ENCODE measurements at places on chromosomes 13 and 19. TPM values are rescaled to one million over a fixed set of nuclear protein-coding genes. Genes with fewer than 3 reads are reported as not detected.
A peak's percentile ranks its signal among the peaks of the same experiment; 100 is the strongest.

DNA sequence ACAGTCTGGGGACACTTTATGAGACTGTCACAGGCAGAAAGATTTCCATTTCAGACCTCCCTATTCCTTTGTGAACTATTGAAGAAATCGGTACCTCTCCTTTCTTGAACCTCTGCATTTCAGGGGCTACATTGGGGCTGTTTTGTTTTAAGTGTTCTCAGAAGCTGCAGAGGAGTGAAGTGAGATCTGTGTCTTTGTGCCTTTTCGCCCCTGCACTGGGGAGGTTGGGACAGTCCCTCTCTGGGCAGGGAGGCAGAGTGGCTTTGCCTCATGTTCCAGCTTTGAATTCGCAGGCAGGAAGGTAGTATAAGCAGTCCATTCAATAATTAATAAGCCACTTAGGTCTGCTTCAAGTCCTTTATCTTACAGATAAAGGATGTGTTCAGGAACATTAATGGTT, 9.5 kb upstream of the AMER2 start:
- H3K4me1 ChIP-seq, result no peaks in the 10 kb centered on the region
- no peak overlapping the region for H3K27ac ChIP-seq
- H3K27me3 ChIP-seq, result peaks cover 2% of the 10 kb centered on the region
- no peak overlapping the region for H3K4me3 ChIP-seq
- no peak for DNase-seq

The KIR2DL1 gene
- total RNA-seq, result 0.28 TPM

DNA sequence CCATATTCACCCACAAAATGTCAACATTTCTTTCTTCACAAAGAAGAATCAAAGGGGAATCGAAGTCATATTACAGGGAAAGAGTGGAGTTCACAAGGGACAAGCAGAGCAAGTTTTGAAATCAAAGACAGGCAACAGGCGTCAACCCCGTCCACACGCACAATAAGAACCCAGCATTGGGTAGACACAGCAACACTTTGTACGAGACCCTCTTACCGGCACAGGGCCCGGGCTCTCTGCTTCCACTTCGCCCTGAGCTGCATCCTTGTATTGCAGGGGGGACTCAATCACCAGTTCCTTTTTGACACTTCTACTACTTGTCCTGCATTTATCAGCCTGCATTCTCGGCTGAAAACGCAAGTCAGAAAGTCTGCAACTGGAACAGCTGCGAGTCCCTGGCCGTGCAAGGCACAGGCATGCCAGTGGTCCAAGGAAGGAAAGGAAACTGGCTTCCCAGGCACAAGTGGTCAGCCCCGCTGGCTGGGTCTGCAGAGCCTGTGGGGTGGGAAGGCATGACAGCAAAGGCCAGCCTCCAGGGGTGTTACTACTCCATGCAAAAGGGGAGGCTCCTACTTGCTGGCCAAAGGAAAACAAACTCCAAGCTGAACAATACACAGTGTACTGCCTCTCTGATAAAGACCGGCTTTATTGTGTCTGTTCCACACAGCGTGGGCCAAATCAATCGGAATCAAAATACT, at the start of gene DOCK9:
Gene DOCK9, minus strand, starts transcription at position 497 of the 698 bp plus-strand sequence. Its CDS starts 155 bp downstream, at position 342.
- no peak within 1 kb of the TSS for H3K27ac ChIP-seq
- no peaks in the 10 kb centered on the region for H3K27me3 ChIP-seq
- H3K4me3 ChIP-seq, result no peak within 1 kb of the TSS
- peaks cover 31% of the 10 kb centered on the region for H3K4me1 ChIP-seq
- no peaks in the 10 kb centered on the region for H3K36me3 ChIP-seq

DNA sequence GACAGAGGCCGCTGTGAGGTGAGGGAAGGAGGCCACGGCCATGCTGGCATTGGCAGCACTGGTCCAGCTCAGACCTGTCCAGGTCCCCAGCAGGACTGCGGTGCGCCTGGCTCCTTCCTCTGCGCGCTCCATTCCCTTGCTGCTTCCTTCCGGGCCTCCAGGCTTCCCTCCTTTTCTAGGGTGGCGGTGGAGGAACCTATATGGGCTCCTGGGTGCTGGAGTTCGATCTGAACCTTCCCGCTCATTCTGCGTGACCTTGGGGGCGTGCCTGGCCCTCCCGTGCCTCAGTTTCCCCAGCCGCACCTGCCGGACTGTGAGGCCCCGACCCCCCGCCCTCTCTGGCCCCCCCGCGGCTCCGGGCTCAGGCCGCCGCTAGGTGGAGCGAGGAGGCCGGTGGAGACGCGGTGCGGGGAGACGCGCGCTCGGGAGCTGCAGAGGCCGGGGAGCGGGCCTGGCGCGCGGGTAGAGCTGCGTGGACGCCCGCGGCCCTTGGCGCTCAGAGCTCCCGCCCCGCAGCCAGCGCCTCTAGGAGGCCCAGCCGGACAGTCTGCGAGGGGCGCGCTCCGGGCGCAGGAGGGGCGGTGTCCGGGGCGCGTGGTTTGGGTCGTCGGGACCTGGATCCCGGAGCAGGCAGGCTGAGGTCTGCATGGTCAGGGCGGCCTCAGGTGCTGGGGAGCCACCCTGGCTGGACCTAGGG, 29.9 kb downstream of the EFNA2 start:
- H3K4me1 ChIP-seq, result no peaks in the 10 kb centered on the region
- no peak overlapping the region for H3K27ac ChIP-seq
- H3K4me3 ChIP-seq, result no peak overlapping the region
- no peaks in the 10 kb centered on the region for H3K36me3 ChIP-seq

- no peak for DNase-seq
- no peaks in the 10 kb centered on the region for H3K36me3 ChIP-seq
- no peaks in the 10 kb centered on the region for H3K27me3 ChIP-seq
- no peaks in the 10 kb centered on the region for H3K4me1 ChIP-seq
Observed at GRCh38 chr13:25687471-25688225, 315.9 kb downstream of the ATP8A2 start.

- no peak overlapping the region for H3K4me3 ChIP-seq
- no peaks in the 10 kb centered on the region for H3K4me1 ChIP-seq
- H3K27ac ChIP-seq, result no peak overlapping the region
- no peaks in the 10 kb centered on the region for H3K27me3 ChIP-seq
- no peak for DNase-seq
Observed at GRCh38 chr13:35690581-35691207, 214.2 kb upstream of the MAB21L1 start.

DNA sequence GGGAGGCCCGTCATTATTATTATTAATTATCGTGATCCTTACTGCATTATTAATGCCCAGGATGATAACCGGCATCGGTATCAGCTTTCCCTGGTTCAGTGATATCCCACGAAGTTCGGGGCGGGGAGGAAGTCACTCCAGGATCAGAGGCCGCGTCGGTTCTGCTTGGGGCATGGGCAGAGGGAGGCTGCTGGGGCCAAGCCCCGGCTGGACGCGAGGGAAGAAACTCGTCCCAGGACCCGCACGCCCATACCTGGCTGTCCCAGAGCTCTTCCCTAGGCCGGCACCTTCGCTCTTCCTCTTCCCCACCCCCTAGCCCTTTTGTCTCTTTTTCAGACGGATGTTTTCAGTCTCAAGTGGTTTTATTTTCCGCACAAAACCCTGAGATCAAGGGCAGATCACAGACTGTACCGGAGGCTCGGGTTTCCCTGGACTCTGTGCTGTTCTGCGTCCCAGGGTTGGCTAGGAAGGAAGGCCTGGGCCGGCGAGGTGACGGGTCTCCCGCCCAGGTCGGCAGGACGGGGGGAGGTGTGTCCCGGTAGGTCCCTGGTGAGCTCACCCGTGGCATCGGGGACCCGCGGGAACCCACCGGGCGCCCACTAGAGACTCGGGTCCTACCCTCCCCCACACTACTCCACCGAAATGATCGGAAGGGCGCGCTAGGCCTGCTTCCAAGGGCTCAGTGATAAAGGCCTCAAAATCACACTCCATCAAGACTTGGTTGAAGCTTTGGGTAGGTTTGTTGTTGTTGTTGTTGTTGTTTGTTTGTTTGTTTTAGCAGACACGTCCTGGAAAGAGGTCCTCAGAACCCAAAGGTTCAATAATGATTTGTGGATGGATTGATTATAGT, 7.9 kb downstream of the ZIC2 start:
- H3K4me1 ChIP-seq, result peaks cover 11% of the 10 kb centered on the region
- no peak overlapping the region for H3K4me3 ChIP-seq
- no peak for DNase-seq
- H3K36me3 ChIP-seq, result no peaks in the 10 kb centered on the region
- H3K27me3 ChIP-seq, result peaks cover 17% of the 10 kb centered on the region

The NDFIP2 gene
- total RNA-seq, result 3.1 TPM

- H3K36me3 ChIP-seq, result no peaks in the 10 kb centered on the region
- no peak overlapping the region for H3K4me3 ChIP-seq
- DNase-seq, result no peak
- H3K27me3 ChIP-seq, result peaks cover 28% of the 10 kb centered on the region
Observed at GRCh38 chr19:8044018-8044417, 8.5 kb upstream of the CCL25 start.

GRCh38 chr13:37067874-37068273, 8.4 kb upstream of the SUPT20H start:
- H3K36me3 ChIP-seq, result no peaks in the 10 kb centered on the region
- no peak overlapping the region for H3K4me3 ChIP-seq
- H3K27me3 ChIP-seq, result no peaks in the 10 kb centered on the region
- DNase-seq, result no peak
- H3K27ac ChIP-seq, result no peak overlapping the region

The MADCAM1 gene
- total RNA-seq, result 0.43 TPM

DNA sequence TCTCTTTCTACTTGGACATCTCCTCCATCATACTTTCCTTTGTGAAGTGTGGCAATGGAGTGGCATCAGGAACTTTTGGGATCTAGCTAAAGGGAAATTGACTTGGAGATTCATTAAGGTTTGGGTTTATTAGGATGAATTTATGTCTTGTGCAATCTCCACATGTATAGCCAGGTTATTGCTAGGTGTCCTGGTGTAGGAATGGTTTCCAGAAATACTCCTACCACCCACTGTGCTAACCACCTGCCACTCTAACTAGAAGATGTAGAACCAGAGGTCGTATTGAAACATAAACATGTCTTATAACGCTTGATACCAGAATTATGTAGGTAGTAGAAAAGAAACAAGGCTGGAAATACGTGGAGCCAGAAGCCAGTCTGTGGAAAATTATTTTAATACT, 38.1 kb upstream of the MED4 start:
- no peak overlapping the region for H3K27ac ChIP-seq
- DNase-seq, result no peak
- H3K27me3 ChIP-seq, result no peaks in the 10 kb centered on the region

The HIF3A gene
- total RNA-seq, result 0.76 TPM

The IGFL1 gene
- not detected for total RNA-seq

The JAK3 gene
- 120 TPM for total RNA-seq

The CRTC1 gene
- total RNA-seq, result 20.8 TPM

The CEACAM20 gene
- total RNA-seq, result not detected

The TEX101 gene
- not detected for total RNA-seq

The ZNF667 gene
- 0.56 TPM for total RNA-seq

DNA sequence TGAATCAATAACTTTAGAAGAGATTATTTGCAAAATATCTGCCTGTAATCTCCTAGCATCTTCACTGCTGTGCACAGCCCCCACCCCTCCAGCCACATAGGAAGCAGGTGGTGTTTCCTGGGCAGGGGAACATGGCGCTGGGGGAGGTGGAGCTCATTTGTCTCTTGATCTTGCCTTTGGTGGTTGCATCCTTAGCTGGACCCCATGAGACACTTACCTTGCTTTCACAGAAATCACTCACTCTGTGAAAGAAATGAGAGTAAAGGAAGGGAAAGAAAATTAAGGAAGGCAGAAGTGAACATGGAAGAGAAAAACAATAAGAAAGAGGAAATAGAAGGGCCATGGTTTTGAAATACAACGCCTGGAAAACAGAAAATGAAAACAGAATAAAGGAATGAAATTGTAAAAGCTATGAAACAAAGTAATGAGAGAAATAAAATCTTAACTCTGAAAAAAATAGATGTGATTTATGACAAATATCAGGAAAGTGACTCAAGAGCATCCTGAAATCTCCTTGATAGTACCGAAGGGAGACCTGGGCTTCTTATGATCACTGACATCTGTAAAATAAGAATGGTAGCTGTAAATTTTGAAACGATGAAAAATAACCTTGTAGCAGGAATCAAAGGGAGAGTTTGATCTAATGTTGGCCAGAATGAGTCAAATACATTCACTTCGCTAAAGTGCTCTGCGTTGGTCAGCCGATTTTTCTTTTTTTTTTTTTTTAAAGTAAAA, 17.2 kb upstream of the RNASEH2B start:
- peak overlapping the region; percentile 11 for H3K4me3 ChIP-seq
- H3K27ac ChIP-seq, result peak overlapping the region; percentile 87
- H3K36me3 ChIP-seq, result no peaks in the 10 kb centered on the region
- H3K27me3 ChIP-seq, result no peaks in the 10 kb centered on the region
- DNase-seq, result no peak

- H3K27ac ChIP-seq, result no peak overlapping the region
- H3K36me3 ChIP-seq, result no peaks in the 10 kb centered on the region
- H3K27me3 ChIP-seq, result no peaks in the 10 kb centered on the region
- DNase-seq, result no peak
Observed at GRCh38 chr19:4996701-4997100, 27.8 kb downstream of the KDM4B start.

GRCh38 chr19:5112175-5112574, 143.3 kb downstream of the KDM4B start:
- no peaks in the 10 kb centered on the region for H3K4me1 ChIP-seq
- no peak for DNase-seq
- H3K27ac ChIP-seq, result no peak overlapping the region
- no peaks in the 10 kb centered on the region for H3K27me3 ChIP-seq
- peaks cover 12% of the 10 kb centered on the region for H3K36me3 ChIP-seq

The MEIOSIN gene
- total RNA-seq, result not detected

DNA sequence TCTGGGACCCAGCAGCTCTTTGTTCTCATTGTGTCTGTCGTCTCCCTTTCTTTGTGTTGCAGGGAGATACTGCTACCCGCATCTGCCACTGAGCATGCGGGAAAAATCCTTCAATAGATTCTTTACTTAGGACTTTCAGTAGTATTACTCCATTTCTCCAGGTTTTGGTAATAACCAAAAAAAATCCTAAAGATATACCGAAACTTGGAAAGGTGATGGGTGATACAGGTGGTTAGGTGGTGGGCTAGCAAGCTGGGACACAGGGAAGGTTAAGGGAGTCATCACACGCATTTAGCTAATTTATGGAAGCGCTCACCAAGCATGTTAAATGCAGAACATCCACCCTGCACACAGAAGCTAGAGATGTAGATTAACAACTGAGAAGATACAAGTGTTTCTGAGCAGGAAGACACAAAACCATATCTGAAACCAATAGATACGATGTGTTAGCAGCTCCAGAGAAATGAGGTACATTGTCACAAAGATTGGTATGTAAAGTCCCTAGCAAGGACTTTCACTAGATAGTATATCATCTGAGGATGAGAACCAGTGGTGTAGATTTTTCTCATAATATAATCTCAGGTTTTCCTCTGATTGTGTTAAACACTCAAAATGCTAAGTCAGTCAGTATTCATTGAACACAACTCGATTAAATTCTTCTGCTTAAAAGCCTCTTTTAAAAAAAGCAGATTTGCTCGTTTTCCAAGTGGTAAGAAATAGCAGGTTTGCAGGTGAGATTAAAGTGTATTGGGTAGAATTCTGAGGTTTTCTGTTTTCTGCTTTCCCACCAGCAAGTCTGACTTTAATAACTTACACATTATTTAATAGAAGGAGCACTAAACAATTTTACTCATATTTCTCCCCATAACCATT, 1.2 kb upstream of the SLAIN1 start:
- DNase-seq, result no peak
- H3K27me3 ChIP-seq, result no peaks in the 10 kb centered on the region
- peak overlapping the region; percentile 89 for H3K27ac ChIP-seq
- H3K4me3 ChIP-seq, result peak overlapping the region; percentile 88

Data from T-cell (primary cell).